ENCODE measurements at places on chromosomes 7 and 10.

DNA sequence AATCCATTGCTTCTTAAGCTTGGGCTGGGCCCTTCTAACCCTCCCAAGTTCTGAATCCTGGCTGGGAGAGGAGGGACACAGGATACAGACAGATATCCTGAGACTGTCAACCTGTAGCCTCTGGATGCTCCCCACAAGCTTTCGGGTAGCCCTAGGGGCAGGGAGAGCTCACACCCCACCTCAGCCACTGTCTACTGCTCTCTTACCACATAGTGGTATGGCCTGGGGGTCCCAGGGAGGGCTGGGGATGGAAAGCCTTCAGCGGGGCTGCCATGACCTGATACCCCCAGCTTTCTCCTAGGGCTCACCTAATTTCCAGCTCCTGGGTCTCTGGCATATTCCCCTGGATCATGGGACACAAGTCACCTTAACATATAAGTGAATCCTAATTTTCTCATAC is 25.1 kb downstream of the CRHR2 start:
- DNase-seq, result no peak

GRCh38 chr10:120593693-120594092 is 136.7 kb downstream of the PLPP4 start:
- DNase-seq, result no peak

DNA sequence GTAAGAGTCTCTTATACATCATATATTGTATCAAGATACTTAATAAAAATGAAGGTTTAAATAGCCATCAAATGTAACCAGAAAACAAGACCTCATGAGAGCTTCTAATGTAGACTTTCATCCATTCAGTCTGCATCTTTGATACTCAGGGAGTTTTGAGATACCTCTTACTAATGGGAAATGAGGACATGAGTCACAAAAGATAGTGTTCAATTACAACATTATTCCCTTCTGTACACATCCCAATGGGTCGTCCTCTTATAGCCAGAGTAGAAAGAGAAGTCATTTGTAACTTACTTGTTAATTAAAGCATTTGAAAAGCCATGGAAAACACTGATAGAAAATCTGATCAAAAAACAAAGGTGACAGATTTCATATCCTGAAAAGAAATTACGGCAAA is 19.4 kb downstream of the SHTN1 start:
- DNase-seq, result no peak

DNA sequence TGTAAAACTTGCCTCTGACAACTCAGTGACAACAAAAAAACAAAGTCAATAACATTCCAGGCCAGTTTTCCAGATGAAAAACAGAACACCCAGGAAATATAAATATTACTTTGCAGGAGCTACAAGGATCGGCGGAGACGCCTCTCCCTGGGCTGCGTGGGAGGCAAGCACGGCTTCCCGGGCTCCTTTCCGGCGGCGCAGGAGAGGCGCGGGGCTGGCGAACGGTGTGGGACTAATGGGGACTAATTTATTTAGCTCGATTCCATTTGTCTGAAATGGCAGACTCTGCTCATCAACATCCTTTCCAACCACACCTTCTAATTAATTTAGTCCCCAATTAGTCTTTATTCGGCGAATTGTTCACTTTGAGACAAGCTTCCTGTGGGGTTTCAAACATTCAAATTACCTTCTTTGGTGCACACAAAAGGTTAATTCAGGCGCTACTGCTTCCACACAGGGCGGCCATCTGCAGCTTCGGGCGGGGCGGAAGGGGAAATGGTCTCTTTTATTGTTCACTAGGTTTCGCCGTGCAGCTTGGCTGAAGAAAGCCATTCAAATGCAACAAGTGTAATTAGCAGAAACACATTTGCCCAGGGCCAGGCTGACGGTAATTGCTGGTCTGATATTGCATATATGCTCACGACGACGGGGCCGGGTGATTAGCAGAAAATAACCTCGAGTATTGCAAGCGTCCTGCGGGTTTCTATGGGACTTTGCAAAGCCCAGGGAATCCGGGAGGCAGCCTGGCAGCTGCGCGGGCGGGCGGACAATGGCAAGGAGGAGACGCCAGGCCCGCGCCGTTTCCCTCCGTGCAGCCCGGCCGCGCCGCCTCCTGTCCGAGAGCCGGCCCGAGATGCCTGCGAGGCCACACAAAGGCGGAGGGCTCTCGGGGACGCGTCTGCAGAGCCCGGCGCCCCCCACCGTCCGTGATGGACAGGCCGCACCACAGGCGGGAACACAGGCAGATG is 270.1 kb downstream of the PTPRN2 start:
- no peak for DNase-seq

GRCh38 chr10:105017116-105017515 is 376.0 kb downstream of the SORCS3 start:
- no peak for DNase-seq

DNA sequence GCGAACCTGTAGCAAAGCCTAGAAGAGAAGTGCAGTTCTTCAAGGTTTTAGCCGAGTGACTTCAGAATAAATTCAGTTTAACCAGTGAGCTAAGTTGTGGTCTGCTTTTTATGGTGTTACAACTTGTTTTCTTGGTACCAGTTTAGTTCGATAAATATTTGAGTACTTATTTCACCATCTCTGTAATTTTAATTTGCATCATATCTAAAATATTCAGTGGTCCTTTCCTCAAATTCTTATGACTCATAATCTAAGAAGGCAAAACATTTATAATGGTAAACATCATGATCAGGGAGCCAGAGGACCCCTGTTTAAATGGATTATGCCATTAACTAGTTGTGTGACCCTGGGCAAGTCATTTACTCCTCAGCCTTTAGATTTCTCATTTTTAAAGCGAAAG is 4.1 kb upstream of the BMPER start:
- DNase-seq, result no peak

GRCh38 chr10:117694190-117694589 is 151.6 kb downstream of the EMX2 start:
- DNase-seq, result no peak

DNA sequence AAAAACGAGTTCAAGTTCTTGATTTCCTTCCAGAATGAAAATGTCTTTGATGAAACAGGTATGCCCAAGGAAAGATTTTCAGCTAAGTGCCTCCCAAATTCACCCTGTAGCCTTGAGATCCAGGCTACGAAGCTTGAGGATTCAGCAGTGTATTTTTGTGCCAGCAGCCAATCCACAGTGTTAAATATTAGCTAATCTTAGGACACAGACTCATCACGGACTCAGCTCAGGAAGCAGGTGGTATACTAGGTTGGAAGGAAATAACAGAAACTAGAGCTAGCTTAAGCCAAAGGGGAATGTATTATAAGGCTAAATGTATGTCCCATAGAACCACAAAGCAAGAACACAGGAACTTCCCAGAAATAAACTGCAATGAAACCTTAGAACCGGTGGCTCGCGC is 151.0 kb upstream of the PRSS1 start:
- DNase-seq, result no peak

- no peak for DNase-seq
Observed at GRCh38 chr10:91339729-91340128, 70.4 kb upstream of the HECTD2 start.

DNA sequence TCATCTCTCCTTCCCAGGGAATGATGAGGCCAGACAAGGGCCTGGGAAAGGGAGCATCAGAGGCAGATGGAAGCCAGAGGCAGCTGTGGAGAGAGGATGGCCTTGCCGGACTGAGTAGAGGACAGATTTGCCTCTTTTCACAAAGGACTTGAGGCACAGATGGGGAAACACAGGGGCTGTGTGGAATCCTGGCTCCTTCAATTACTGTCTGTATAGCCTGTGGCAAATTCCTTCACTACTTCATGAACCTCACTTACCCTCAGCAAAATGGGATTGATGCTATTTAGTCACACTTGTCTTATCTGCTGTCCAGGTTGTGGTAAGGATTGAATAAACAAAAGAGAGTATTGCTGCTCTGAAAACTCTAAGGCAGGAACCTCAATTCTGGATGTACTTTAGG is 40.3 kb downstream of the SLC25A28 start:
- no peak for DNase-seq

DNA sequence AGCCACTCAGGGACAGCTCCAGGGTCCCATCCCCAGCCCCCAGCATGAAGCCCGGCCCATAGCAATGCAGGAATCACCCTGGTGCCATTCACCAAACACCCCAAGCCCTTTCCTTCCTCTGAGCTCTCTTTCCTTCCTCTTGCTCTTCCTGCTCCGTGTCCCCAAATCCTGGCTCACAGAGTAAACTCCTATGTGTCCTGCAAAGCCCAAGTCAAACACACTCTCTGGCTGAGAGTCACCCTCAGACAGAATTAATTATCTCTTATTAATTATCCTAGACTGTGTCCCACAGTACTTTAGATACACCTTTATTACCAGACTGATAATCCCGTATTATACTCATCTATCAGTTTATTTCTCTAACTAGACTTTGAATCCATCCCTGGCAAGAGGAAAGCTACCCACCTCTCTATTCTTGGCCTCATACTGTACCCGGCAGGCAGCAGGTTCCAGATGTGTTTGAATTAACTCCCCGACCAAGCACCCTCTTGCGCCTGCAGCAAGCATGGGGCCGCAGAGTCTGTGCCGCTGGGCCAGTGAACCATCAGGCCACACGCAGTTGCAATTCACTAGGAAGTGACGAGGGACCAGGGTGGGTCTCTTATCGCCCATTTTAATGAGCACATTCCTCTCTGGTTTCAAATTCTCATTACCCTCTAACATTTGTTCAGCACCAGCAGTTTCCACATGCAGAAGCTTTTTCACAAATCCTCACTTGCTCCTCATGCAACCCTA is 86.7 kb downstream of the PRKAG2 start:
- DNase-seq, result no peak

DNA sequence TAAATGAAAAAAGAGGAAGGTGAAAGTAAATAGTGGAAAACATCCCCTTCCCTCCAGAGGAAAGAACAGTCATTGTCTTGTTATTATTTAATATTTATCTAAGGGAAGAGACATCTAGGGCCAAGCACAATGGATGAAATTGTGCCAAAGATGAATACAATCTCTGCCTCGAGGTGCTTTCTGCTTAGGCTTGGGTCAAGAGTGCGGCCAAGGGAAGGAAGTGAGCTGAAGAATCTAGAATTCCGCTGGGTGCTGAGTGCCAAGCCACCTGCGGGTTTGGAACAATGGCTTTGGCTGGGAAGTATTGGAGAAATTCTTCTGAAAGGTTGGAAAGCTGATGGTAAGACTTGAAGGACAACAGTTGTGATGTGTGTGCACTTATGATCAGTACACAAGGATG is 531.3 kb upstream of the FZD8 start:
- no peak for DNase-seq

DNA sequence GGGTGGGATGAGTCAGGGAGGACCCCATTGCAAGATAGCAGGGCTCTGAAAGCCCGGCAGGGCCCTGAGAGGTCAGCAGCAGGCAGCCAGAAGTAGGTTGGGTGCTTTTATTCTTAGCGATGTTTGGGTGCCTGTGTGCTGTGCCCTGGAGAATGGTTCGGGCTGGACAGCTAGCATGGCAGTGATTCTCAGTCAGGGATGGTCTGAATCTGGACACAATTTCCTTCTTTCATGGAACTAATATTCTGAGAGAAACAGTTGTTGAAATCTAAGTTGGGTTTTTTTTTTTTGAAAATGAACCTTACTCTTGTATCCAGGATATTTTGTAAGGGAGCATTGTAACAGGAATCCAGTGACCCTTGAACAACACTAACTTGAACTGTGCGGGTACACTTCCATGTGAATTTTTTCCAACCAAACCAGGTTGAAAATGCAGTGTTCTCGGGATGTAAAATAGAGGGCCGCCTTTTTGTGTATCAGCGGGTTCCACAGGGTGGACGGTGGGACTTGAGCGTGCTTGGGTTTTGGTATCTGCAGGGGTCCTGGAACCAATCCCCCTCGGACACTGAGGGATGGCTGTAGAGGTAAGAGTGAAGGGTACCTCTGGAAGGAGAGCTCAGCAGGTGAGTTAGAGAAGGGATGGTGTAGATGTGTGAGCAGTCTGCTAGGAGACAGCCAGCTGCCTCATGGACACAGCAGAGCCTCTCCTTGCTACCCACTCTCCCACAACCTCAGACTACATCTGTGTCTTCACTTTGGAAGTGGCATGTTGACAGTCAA is 12.5 kb downstream of the CCNY start:
- DNase-seq, result peak; percentile 35

GRCh38 chr7:74514131-74514591 is 60.5 kb downstream of the GTF2IRD1 start:
- DNase-seq, result no peak

- DNase-seq, result no peak
Observed at GRCh38 chr7:29030781-29031275, 72.7 kb upstream of the TRIL start.

- no peak for DNase-seq
Observed at GRCh38 chr7:100794741-100795140, 32.6 kb downstream of the EPHB4 start.

DNA sequence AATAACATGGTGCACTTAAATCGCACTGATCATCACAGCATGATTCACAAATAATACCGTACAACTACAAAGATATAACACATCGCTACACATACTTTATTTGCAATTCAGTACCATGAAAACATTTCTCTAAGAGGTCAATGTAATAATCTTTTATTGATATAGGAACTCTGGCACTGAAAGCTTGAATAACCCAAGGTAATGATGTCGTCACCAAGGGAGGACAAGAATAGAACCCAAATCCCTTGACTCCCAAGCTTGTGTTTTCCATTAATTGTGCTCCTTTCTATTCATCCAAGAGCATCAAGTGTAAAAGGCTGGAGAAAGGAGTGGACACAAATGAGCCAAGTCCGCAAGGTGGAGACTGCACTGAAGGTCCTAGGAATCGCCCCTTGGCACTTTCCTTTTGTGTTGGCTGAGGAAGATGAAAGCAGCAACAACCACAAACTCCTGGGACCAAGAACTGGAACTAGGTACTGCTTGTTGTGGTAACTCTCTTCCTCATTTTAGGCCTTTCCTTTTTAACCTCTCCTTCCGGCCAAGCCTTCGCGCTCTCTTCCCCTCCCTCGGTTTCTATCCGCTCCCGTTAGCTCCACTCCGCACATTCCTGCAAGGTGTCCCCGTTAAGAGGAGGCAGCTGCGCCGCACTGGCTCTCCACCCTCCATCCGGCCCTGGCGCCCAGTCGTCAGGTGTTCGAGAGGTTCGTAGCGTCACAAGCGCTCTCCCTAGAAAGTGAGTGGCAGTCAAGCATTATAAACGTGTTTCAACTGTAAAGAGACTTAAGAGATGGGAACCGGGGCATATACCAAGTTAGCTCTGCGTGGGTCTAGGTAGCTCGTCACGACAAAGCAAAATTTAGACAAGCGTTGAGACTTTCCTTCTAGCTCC is 1.0 kb upstream of the CBLL1 start:
- no peak for DNase-seq

DNA sequence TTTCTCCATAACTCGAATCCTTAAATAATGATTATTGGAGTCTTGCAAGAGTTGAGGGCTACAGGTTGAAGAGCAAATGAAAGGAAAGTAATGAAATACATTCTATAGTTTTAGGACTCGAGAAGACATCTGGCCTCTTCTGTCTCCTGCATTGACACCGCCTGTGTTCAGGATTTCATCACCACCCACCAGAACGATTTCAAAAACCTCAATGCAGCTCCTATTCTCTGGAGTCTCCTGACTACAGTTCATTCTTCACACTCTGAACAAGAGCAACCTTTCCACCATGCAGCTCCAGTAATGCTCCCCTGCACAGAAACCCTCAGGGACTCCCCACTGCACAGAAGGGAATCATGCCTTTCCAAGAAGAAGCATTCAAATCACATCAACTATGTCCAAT is 5.5 kb downstream of the IL15RA start:
- DNase-seq, result no peak

- DNase-seq, result no peak
Observed at GRCh38 chr7:39754326-39755120, 131.2 kb downstream of the RALA start.

Measured in HepG2 (cell line).